ENCODE measurements at places on chromosomes 3 and 15.

DNA sequence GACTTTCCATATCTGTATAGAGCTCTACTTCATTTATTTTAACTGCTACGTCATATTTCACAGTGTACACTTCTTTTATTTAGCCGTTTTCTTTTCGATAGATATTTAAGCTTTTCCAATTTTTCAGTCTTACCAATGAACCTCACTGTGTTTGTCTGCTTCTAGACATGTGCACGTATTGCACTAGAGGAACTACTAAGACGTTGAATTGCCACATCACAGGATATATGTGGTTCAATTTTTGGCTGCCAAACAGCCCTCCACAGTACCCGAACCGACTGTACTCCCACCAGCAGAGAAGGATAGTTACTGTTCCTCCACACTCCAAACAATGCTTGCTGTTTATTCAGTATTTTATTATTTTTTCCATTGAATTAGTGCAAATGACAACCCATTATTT, 2.0 kb downstream of the NR1I2 start:
- DNase-seq, result no peak

GRCh38 chr3:148707601-148708380, 10.1 kb downstream of the AGTR1 start:
- DNase-seq, result peak; percentile 44

DNA sequence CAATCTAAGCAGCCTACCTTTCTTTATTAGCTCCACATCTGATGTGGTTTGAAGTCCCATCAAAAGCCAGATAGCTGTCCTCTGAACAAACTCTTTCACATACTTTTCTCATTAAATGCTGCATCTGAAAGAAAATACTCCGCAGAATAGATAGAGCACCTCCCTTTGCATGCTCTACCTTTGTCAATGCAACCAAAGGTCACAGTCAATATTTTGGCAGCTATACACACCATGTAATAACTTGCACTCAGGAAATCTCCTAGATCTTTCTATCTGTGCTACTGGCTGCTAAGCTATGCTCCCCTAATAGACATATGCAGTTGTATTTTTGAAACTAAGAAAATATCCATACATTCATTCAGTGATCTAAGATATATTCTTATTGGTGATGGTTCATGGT, 204.8 kb upstream of the ARRDC4 start:
- no peak for DNase-seq

DNA sequence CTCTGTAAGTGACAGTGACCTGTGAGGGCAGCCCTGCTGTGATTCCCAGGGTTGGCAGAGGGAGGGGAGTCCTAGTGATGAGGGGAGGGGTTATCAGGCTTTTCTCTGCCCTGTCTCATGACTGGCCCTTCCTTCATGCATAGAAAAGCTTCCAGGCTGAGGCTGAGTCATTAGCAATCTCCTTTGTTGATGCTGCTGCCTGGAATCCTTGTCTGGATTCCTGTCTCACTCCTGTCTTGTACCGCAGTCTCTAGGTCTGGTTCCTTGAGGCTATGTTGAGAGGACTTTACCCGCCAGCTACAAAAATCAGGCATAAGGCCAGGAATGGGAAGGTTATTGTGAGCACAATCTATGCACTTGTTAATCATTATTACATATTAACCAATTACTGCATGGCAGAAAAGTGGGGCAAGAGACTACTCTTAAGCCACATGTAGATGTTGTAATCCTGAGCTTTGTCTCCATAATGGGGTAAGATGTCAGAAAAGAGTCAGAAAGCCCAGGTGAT, 7.2 kb downstream of the KLHL6 start:
- DNase-seq, result peak; percentile 75

DNA sequence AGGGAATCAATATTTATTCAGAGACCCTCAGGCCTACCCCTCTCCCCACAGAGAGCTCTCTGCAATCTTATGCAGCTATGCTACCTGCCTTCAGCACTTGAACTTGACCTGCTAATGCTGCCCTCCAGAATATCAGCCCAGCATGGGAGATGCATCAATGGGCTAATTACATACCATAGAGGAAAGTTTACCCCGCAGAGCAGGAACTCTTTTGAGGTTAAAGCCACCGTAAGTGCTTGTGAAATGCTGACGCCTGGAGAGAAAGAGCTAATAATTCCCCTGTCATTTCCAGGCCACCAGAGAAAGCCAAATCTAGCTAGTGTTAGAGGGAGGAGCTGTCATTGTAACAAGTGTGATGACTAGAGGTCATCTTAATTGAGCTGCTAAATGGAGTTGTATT, 127.5 kb downstream of the CHST2 start:
- no peak for DNase-seq

DNA sequence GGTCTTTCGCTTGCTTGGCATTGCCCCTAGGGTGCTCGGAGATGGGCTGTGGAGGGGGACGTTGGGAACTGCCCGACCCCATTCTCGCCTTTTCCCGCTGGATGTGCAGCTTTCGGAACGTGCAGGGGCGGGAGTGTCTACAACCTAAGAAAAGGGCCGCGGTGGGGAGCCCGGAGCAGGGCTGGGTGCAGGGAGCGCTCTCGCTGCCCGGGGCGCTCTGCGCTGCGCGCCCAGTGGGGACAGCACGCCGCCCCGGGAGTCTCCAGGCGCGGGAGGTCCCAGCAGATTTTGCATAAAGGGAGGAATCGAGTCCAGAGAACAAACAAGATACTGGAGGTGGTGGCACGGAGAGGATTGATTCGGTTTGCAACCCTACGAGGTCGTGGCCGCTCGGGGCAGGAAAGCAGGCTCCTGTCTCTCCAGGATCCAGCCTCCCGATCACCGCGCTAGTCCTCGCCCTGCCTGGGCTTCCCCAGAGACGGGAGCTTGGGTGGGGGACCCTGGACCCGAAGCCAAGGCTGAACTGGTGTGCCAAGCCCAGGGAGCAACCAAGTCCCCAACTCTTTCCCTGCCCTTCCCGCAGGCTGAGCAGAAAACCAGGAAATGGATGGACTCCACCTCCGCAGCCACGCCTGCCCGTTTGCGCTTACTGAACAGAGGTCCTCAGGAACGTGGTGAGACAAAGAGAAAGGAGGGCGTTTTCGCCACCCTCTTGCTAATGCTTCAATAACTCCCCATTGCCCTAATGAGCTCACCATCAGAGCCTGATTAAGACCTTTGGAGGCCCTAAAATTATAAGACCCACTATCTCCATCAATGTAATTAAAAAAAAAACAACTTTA, 59.7 kb downstream of the NOX5 start:
- DNase-seq, result peak; percentile 66

- DNase-seq, result no peak
Observed at GRCh38 chr3:172939651-172940293, 189.2 kb downstream of the ECT2 start.

- peak; percentile 65 for DNase-seq
Observed at GRCh38 chr3:45026038-45026437, at the start of gene CLEC3B. Gene CLEC3B, plus strand, starts transcription at chr3:45026303. Its CDS starts 60 bp downstream, at chr3:45026363.

GRCh38 chr15:70160803-70161565, 63.3 kb upstream of the TLE3 start:
- DNase-seq, result no peak

DNA sequence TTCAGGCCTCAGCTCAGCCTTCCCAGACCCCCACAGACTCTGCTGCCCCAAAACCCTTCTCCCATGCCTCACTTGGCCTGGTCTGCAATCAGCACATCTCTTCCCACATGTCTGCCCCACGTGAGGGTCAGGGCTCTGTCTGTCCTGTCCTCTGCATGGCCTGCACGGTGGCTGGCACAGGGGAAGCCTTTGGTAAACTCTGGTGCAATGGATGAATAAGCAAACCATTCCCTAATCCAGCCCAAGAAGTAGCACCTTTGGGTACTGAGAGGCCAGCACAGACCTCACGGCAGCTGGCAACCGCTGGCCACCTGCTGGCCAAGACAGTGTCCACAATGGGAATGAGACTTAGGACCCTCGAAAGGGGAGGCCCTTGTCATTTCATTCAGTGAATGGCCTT, 27.7 kb downstream of the ABTB1 start:
- DNase-seq, result no peak

GRCh38 chr15:42427429-42428223, 63.3 kb downstream of the ZNF106 start:
- DNase-seq, result peak; percentile 94

DNA sequence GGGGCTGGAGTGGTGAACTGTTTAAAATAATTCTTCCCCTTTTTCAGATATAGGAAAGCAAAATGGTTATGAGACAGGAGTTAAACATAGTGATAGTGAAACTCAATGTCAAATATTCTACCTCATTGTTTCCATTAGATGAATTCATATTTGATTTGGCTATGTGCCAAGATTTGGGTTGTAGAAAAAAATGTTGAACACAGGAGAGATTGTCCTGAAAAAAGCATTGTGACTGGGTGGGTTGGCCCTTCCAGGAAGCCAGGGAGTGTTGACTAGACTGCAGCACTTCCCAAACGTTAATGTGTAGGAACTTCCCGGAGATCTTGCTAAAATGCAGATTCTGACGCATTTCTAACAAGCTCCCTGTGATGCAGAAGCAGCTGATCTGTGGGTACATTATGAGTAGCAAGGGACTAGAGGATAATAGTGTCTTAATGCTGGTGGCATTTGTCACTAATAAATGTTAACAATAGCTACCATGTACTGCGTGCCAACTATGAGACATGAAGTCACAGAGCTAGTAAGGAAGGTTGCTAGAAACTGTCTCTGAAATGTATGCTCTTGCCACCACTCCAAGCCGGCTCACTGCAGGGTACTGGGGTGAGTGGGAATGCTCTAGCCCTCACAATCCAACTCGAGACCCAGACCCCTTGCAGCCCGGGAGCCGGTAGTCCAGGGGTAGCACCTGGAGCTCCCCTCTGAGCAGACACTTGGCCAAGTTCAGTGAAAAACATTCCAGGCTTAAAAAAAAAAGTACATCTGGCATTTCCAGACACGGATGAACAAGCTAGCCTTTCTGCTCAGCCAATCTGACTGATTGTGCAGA, 120.6 kb downstream of the CD47 start:
- DNase-seq, result peak; percentile 48

Measured in adipocyte (in vitro differentiated cells).